ENCODE measurements at places on chromosomes 13 and 19.
A peak's percentile ranks its signal among the peaks of the same experiment; 100 is the strongest.

DNA sequence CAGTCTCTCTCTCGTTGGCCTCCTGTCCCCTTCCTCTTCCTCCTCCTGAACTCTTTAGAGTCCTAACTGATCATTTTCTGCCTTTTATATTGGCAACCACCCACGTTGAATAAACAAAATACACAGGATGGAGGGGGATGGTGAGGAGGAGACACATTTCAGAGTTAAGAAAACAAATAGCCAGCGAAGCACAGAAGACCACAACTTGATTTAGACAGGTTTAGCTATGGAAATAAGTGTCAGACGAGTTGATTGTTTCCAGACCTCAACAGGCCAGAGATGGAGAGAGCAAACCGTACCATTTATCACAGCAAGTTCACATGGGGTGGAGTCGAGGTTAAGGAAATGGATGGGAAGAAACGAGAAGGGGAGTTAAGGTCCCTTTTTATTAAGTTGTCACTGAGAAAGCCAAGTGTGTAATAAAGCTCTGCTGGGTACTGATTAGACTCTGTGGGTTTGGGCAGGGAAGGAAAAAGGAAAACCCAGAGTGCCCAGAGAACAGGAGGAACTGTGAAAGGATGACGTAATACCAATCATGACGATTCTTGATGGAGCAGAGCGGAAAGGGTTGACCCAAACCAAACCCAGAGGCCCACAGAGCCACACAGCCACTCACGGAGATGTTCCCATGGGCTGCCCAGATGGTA, 11.1 kb upstream of the SERP2 start:
- no peak for DNase-seq

DNA sequence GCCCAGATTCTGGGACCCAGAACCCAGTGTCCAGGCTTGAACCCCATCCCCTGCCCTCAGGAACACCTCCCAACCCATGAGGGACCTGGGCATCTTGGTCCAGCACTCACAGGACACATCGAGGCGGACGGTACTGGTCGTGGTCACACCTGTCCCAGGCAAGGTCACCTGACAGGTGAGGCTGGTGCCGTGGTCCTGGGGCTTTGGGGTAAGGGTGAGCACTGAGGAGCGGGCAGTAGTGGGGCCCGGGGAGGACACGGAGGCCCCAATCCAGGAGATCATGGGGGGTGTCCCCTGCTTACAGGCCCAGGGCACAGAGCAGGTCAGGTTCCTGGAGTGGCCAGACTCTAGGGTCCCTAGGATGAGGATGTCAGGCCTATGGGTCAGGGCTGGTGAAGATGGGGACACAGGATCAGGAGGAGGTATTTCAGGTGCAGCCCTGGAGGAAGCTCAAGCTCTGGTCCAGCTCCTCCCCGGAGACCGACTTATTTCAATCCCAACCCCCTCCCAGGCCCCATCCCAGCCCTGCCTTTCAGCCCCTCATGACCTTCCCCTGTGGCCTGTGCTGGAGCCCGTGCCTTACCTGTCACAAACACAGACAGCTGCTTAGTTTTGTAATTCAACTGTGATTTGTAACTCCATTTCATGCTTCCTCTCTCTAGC, 772 bp downstream of the SIGLEC8 start:
- no peak for DNase-seq

DNA sequence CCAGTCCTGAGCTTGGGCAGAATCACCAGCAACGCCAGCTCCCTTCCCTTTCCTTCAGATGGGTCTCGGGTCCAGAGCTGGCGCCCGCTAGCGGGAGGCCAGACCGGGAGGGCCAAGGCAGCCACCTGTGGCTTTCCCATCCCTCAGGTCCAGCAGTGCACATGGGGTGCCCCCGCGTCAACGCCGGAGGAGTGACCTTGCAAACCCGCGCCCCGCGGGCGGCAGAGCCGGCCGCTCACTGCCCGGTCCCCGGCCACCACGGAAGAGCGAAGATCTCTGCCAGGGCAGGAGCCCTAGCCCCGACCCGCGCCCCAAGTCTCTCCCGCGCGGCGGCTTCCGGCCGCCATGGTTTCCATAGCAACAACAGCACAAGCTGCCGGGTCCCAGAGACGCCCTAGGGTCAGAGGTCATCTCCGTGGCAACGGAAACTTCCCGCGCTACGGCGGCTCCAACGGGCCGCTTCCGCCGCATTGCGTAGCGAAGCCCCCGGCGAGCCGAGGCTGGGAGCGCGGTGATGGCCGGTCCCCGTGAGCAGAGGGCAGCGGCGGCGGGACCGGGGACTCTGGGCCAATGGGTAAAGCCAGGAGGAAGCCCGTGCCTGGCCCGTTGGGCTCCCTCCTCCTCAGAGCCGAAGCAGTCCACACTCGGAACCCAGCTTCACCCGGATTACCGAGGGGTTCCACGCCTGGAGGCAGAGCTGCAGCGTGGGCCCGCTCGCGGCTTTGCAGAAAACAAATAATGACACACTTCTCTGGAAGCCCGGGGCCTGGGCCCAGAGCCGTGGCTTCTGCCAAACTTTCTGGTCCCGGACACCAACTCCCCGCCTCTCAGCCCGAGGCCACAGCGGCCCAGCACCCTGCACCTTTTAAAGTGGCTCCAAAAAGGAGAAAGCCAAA, 7.4 kb downstream of the FGF14 start:
- peak; percentile 79 for DNase-seq

GRCh38 chr19:38974624-38975213, 823 bp downstream of the FBXO17 start:
- DNase-seq: no peak

- DNase-seq: no peak
Observed at GRCh38 chr19:44190020-44190419, 22.3 kb upstream of the ZNF227 start.

DNA sequence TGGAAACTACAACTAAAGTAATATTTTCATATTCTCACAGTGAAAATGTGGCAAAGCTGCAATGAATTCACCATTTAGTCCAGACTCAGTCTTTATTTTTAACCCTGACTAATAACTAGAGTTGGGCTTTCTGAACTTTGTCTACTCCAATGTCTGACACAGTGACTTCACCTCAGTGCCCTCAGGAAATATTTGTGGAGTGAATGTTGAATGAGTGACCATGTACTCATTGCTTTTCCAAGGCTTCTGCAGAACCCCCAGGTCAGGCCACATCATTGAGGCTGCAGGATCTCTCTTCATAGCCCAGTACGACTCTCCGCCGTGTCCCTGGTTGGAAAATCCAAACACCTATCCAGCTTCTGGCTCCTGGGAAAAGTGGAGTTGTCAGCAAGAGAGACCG, 1.8 kb downstream of the ZNF175 start:
- DNase-seq: no peak

DNA sequence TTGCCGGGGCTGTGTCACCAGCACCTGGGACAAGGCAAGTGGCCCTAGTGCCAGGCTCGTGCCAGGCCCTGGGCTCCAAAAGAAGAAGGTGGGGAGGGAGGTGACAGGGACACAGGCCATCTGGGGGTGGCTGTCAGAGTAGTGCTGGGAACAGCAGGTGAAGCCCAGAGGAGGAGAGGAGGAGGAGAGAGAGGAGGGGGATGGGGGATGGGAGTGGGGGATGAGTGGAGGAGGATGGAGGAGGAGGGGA, 18.7 kb downstream of the LSM4 start:
- no peak for DNase-seq

DNA sequence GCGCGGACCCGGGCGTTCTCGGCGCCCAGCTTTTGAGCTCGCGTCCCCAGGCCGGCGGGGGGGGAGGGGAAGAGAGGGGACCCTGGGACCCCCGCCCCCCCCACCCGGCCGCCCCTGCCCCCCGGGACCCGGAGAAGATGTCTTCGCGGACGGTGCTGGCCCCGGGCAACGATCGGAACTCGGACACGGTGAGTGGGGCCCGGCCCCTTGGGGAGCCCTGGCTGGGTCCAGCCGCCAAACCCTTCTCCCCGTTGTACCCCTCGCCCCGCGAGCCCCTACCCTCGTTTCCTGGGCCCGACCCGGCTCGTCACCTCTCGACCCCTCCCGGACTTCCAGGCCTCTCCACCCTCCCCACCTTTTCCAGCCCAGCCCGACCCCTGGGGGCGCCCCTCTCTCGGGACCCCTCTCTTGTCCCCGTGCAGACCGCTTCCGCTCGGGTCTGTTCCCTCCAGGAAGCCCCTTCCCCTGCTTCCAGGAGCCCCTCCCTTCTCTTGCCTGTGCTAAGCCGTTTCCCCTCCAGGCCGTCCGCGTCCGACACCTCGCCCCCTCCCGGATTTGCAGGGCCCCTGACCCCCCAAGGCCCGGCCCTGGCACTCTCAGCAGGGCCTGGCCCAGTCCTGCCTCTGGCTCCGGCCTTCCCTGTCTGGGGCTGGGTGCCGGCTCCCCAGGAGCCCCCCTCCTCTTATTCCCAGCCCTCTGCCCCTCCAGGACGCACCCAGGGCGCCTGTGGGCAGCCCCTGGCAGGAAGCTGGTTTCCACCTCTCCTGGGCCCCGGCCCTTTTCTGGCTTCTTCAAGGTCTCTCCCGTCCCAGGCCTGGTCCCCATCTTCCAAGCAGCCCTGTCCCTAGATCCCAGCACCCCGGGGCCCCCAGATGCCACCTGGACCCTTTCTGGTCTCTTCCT, 632 bp downstream of the MARK4 start:
- no peak for DNase-seq

GRCh38 chr13:71659404-71659803, 207.6 kb downstream of the DACH1 start:
- no peak for DNase-seq

DNA sequence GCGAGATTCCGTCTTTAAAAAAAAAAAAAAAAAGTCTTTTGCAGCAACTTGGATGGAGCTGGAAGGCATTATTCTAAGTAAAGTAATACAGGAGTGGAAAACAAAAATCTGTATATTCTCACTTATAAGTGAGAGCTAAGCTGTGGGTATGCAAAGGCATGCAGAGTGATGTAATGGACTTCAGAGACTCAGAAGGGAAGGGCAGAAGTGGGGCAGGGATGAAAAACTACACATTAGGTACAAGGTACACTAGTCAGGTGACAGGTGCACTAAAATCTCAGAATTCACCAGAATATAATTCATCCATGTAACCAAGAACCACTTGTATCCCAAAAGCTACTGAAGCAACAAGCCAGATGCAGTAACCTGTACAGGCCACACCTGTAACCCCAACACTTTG, 2.0 kb downstream of the GP6 start:
- no peak for DNase-seq

- DNase-seq: no peak
Observed at GRCh38 chr19:3479177-3479833, 1.0 kb downstream of the SMIM24 start.

DNA sequence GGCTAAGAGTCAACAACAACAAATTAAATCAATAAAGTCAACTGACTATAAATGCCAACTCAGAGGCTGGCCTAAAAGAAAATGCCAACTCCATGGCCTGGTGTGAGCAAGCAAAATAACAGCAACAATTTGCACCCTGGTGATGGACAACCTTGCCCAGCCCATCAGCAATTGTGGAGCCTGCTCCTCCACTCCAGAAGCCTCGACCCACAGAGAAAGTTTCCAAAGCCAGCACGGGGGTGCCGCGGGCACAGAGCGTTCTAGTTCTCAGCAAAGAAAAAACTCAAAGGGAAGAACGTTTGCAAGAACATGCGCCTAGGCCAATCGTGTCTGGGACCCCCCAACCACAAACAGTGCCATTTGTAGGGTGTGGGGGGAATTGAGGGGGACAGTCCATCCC, 11.3 kb downstream of the EPS15L1 start:
- DNase-seq: no peak

DNA sequence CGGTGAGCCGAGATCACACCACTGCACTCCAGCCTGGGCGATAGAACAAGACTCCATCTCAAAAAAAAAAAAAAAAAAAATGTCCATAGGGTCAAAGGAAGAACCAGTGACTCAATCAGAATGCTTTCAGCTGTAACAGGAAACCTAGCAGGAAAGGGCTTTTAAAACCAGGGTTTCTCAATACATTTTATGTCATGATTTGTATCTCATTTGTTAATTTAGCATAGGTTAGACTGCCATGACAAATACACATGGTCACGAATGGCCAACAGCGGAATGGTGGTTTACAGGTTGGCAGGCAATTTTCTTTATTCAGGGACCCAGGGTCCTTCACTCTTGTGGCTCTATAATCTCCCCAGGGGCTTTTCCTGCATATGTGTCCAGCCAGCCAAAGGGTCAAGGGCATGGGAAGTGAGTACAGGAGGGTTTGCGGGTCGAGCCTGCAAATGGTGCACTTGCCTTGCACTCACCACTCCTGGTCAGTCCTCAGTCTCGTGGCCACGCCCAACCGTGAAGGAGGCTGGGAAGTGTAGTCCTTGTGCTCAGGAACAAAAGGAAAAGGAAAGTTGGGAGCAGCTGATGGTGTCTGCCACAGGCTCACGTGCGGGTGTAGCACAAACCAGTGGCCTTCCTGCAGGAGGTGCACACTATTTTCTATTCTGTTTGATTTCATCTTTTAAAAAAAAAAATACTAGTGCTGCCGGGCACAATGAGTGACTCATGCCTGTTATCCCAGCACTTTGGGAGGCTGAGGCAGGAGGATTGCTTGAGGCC, 14.8 kb downstream of the DHX34 start:
- DNase-seq: no peak

DNA sequence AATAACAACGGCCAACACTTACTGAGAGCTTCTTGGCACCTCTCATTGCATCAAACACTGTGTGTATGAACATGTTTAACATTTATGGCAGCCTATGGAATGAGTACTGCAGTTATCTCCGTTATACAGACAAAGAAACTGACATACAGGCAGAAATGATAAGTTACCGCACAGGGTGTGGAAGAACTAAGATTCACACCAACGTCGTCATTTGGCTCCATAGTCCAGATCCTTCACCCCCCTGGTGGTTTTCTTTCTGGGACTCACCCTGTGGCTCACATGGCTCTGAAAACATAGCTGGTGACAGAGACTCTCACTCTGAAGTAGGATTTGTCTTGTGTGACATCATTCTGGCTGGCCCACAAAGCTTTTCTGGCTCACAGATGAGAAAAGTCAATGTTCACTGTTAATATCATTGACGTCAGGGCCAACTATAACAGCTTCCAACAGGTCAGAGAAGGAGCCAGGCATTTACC, 230.1 kb downstream of the DLEU7 start:
- DNase-seq: no peak

DNA sequence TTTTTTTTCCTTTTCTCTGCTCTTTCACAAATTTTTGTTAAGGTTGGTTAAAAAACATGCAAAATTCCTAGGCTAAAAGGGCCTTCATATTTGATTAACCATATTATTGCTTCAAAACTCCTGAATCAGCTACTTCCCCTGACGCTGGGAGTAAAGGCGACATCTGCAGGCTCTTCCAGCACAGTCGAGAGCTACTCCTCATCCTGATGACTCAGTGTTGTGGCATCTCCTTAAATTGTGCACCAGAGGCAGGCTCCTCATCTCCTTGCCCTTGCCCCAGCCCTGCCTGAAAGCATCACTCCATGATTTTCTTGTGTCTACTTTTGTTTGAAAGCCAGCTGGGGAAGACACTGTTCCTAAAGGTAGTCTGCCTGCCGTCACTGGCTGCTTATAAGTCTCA, 24.5 kb upstream of the SOX1 start:
- DNase-seq: no peak
